ENCODE measurements at places on chromosomes 2 and 18.

DNA sequence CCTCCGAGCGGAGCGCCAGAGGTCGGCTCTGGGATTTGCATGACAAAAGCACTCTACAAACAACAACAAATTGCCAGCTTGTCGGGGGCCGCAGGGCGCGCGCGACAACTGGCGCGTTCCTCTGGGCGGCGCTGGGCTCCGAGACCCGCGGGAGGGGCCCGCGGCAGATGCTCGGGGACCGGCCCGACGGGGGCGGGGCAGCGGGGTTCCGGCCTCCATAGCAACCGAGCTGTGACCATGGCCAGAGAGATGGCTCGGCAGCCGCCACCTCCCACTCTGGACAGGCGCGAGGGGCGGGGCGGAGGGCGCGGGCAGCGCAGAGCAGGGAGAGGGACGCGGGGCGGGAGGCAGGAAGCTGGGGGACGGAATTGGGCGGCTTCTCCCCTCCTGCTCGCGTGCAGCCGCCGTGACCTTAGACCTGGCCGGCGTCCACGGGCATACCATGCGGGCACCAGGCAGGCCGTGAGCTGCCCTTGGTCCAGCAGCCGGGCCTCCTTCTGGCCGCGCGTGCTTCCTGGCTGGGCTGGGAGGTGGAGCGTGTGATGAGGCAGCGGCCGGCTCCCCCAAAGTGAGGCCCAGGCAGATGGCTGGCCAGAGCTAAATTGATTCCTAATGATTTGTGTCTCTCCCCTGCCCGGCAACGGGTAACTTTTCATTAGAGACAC is 171.5 kb downstream of the CELF4 start:
- no peak for DNase-seq

DNA sequence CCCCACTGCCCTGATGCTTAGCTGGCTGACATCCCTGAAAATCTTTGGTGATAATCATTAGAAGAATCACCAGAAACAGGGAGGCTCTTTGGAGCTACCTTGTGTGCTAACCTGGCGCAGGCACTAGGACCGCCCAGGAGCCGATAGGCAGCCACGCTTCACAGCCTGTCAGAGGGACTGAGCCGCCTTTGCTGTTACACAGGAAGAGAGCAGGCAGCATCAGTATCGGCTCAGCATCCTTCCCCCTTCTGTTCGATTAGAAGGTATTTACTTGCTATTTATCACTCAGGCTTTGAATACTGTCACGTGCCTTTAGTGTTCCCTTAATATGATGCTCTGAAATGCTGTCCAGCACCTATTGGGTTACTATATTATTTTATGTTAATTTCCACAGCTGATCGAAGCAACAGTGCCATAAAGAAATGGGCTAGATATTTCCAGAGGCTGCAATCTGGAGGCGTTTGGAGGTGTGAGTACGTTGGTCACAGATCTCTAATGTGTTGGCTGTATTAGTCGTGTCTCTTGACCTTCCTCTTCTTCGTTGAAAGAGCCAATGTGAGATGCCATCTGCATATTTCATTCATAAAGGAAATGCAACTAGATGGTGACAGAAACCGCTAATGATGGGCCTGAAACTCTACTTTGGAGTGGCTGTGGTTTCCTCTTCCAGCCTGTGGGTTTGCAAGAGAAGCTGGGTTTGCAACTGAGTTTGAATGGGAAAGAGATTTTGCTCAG is 110.4 kb upstream of the RAB27B start:
- peak; percentile 27 for DNase-seq

GRCh38 chr2:161138429-161138828 is 21.8 kb upstream of the TANK start:
- DNase-seq = no peak

DNA sequence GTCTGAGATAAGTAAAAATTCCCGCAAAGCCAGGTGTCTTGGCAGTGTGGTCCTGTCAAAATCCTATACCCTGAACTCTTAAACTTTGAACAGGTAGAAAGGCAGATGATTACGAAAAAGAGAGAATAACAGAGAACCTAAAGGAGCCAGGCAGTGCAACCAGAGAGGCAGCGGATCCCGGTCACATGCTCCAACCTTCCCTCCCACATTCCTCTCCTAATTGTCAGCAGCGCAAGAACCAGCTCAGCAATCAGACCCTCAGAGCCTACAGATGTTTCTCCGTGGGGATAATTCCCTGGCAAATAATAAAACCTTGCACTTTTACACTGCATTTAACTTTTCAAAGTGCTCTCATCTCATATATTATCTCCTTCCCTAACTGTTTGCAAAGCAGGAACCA is 124.8 kb downstream of the EPHA4 start:
- DNase-seq = no peak

DNA sequence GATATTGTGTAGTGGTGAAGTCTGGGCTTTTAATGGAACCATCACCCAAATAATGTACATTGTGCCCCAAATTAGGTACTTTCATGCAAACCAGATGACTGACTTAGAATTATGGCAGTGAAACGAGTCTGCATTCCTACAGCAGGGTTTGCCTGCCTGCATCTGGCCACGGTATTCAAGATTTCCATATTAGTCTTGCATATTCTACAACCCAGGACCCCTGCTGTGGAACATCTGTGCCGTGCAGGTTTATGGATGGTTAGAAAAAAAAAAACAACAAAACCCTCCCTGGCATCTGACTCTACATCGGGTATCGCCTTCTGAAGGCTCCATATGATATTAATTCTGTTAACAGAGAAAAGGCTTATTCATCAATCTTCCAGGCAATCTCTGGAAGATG is 394.8 kb downstream of the DCDC2C start:
- no peak for DNase-seq

DNA sequence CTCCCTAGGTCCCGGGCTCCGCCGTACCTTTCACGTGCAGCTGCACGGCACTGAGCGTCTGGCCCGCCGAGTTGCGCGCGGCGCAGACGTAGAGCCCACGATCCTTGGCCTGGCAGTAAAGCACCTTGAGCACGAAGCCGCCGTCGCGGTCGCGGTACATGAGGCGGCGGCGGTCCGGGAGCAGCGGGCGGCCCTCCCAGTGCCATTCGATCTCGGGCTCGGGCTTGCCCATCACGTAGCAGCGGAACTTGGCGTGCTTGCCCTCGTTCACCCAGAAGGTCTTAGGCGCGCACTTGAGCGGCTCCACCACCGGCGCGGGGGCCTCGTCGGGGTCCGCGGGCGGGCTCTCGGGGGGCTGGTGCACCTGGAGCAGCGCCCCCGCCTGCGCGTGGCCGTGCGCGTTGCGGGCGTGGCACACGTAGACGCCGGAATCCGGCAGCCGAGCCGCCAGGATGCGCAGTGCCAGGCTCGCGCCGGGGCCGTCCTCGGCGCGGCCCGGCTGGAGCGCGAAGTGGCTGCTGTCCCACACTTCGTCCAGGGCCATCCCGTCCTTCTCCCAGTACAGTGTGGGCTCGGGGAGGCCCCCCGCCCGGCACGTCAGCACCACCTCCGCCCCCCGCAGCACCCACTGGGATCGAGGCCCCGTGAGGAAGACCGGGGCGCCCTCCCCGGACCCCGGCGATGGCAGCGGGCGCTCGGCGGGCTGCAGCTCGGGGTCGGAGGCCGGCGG is 980 bp downstream of the OBSL1 start:
- DNase-seq = peak; percentile 24

- DNase-seq = no peak
Measured at GRCh38 chr2:150207979-150208378, 279.5 kb downstream of the RND3 start.

DNA sequence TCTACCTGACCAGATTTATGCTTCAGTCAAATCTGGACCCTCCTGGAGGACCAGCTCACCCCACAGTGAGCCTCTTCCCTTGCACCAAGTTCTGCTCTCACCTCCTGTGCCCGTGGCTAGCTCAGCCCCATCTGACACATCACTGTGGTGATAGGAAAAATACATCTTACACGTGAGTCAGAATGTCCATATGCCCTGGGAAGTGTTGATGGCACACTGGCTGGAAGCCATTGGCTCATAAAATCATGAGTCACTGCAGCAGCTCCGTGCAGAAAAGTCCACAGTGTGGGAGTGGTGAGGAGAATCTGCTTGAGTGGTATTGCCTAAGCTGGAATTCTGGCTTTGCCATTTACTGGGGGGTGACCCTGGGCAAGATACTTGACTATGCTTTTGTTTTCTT is 42.6 kb upstream of the RAPGEF4 start:
- peak; percentile 90 for DNase-seq

GRCh38 chr2:4553241-4553640 is 849.9 kb downstream of the DCDC2C start:
- no peak for DNase-seq

GRCh38 chr2:237122214-237122666 is 36.6 kb downstream of the COPS8 start:
- DNase-seq = peak; percentile 81

DNA sequence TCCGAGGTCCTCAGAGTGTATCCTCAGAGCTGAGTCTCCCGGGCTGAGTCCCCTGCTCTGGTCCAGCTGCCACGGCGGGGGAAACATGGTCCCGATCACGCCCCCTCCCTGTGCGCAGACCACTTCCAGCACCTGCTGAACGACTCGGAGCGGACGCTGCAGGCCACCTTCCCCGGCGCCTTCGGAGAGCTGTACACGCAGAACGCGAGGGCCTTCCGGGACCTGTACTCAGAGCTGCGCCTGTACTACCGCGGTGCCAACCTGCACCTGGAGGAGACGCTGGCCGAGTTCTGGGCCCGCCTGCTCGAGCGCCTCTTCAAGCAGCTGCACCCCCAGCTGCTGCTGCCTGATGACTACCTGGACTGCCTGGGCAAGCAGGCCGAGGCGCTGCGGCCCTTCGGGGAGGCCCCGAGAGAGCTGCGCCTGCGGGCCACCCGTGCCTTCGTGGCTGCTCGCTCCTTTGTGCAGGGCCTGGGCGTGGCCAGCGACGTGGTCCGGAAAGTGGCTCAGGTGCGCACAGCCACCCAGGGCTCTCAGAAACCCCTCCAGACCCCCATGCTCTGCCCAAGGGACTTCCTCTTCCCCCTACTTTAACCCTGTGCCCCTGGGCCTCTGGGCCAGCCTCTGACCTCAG is 26.7 kb downstream of the GPC1 start:
- no peak for DNase-seq

- no peak for DNase-seq
Measured at GRCh38 chr2:128365217-128365905, 46.7 kb upstream of the HS6ST1 start.

DNA sequence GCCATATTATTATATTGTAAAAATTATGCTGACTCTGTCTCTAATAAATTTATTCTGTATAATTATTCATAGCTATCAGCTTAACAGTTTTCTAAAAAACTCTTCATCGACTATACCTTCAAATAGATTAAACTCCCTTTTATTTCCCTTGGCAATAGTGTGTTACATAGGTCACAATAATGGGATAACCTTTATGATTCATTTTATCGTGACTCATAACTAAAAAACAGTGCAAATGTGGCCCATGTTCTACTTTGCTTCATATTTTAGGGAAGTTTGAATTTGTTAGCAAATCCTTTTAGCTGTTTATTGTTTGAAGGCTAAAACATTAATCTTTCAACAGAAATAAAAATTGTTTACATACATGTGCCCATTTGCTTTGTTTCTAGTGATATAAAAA is 783.2 kb upstream of the CDH2 start:
- DNase-seq = no peak

DNA sequence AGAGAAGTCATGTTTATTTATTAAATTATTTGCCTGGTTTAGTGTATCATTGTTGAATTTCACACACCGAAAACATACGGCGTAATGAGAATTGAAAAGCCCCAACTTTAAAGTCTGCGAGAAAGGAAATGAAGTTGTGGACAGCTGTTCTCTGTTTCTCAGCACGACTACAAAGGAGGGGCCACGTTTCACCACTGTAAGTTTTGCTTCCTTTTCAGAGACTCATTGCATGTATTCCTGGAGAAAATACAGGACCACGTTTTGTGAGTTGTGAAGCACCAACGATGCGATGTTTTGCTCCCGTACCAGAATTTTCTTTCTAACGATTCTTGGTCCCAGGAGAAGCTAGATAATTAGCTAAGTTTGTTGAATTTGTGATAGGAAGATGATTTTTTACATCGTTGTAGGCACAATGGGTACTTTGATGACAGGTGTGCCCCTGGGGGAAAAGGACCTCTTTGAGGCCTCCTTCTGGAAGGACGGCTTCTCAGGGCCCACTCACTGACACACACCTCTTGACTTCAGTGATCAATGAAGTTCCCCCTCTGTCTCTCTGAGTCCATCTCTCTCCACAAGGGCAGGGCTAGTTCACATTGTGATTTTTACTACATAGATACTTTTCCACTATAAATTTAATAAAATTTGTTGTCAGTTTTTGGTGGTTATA is 23.7 kb upstream of the ACKR3 start:
- no peak for DNase-seq

DNA sequence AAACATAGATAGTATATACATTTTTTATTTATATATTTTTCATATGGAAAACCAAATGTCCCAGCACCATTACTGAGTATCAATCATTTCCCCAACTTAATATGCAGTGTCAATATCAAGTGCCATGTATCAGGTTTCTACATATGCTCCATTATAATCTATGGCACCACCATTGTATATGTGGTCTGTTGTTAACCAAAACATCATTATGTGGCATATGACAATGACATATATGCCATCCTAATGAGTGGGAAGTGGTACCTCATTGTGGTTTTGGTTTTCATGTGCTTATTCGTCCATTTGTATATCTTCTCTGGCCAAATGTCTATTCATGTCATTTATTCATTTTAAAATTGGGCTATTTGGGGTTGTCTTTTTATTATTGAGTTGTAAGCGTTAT is 9.2 kb downstream of the PTPN18 start:
- DNase-seq = no peak

GRCh38 chr2:173550143-173550542 is 195.5 kb downstream of the CDCA7 start:
- DNase-seq = no peak

DNA sequence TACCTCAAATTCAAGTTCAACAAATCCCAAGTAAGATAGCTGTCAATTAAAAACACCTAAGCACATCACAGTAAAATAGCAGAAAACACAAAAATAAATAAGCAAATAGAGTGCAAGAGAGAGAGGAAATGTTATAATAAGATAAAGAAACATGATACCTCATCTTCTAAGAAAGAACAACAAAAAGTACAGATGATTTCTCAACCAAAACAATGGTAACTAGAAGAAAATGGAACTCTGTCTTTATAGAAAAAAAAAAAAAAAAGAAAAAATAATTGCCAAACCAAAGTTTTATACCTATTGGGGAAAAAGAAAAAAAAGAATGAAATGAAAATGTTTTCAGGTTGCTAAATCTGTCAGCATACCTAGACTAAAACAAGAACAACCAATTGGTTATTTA is 1253.5 kb upstream of the CDH2 start:
- DNase-seq = no peak

DNA sequence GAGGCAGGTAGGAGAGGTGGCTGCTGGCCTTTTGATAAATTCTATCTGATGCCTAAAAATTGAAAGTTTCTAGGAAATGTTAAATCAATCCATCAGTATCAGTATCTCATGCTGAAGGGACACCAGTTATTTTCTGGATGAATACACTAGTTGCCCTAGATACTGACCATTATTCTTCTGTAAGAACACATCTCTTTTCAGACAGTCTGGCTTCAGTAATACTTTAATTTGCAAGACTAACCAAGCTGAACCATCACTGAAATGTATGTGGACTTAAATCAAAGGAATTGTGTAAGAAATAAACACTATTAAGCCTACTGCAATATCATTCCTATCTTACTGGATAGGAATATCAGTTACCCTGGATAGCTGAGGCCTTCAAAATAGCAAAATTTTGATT is 1546.3 kb downstream of the LRP1B start:
- DNase-seq = no peak
